Esophagus squamous epithelium (tissue), 5 donors: ENCODE measurements at places on chromosomes 16 and 17.

DNA sequence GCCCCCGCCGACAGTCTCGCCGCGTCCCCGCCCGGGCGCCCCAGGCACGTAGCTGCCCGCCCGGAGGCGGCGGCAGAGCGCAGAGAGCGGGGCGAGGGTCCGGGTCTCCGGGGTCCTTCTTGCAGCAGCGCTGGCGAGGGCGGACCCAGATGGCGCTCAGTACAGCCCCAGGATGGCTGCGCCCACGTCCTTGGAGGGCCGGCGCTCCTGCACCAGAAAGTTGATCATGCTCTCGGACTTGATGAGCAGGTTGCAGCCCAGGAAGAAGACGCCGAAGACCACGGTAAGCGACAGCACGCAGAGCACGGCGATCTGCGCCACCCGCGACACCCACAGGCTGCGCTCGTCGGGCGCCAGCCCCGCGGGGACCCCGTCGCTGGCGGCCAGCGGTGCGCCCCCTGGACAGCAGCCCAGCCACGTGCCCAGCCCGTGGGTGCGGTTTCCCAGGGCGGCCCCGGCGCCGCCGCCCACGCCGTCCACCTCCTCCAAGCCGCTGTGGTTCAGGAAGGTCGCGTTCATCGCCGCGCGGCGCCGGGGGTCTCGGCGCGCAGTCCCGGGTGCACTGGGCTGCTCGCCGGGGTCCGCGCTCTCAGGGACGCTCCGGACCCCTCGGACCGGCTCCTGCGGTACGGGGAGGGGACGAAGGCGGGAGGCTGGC, 435 bp downstream of the RPRML start:
- DNase-seq, result no peak

DNA sequence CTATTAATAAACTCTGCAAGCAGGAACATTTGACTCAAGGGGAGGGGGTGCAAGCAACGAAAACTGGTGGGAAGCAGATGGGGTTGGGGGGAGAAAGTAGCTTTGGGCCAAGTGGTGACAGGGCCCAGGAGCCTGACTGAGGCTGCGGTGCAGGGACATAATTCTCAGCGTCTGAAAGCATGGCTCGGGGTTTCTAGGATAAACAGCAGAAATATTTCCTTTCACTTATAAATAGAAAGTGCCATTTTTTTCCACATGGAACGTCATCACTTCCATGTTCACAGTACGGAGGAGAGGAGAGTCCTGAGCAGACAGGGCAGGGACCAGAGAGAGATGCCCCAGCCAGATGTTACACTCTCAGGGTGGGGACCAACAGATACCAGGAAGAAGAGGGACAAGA, 197.1 kb downstream of the ZFHX3 start:
- no peak for DNase-seq

DNA sequence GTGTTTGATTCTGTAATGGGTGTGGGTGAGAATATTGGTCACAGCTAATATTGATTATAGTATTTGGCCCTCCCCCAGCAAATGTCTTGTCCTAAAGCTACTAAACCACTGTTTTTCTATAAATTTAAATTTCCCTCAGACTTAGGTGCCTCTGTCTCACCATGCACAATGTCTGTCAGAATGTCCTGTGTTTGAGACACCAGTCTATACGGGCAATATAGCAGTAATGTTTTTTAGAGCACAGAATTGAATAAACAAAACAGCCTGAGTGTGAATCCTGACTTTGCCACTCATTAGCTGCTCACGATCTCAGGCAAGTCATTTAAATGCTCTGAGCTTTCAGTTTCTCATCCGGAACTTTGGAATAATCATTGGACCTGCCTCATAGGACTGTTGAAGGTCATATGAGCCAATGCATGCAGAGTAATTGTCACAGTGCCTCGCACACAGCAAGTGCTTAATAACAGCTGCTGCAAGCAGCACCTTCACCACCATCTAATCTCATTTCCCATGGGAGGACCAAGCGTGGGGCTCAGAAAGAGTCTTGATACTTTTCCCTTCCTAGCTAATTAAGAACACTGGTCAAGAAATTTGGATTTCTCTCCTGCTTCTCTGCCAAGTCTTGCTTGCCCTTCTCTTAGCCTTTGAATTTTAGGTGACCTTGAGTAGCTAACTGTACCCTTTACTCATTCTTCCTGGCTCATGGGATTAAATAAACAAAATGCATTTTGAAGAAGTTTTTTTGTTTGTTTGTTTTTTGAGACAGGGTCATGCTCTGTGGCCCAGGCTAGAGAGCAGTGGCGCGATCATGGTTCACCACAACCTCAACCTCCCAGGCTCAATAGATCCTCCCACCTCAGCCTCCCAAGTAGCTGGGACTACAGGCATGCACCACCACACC, 9.8 kb downstream of the HLF start:
- DNase-seq, result no peak

GRCh38 chr17:1996800-1997288, 28.3 kb downstream of the RTN4RL1 start:
- DNase-seq, result no peak

DNA sequence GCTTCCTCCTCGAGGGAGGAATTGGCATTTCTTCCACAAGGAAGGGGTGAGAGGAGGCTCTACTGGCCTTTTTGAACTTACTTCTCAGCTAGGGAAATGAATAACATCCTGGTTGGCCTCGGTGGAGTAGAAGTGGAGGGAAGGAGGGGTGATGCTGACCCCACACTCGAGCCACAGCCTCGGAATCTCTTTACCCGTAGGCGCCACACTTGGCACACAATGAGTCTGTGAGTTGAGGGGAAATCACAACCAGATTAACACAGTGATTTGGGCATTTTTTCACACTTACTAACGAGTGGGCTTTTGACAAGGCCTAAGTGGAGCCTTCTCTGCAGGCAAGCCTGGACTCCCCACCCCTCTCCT, 47.3 kb upstream of the TBX2 start:
- no peak for DNase-seq

DNA sequence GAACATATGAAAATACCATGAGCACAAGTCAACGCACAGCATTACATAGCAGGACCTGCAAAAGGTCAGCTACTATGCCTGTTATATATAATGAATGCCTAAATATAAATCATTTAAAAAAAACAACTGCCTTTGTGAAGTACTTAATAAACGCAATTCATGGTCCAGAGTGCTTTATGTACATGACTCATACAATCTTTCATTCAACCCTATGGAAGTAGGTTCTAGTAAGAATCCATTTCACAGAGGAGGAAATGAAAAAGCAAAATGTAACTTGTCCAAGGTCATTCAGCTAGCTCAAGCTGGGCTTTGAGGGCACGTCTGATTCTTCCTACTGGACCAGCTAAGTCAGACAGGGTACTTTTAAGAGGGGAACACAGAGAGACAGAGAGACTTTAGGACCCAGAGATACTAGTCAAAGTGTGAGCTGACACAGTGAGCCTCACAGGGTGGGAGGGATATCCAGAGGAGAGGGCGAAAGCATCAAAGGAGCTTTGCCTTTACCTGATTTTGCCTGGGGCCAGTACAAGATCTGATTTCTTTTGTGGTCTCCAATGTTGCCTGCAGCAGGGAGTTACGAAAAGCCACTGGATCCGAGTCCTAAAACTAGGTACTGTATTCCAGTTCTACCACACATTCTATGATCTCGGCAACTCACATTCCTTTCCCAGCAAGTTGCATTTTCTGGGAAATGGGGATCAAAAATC, 83.4 kb upstream of the ZFHX3 start:
- no peak for DNase-seq

GRCh38 chr17:42985225-42985624, 4.9 kb downstream of the RUNDC1 start:
- no peak for DNase-seq

DNA sequence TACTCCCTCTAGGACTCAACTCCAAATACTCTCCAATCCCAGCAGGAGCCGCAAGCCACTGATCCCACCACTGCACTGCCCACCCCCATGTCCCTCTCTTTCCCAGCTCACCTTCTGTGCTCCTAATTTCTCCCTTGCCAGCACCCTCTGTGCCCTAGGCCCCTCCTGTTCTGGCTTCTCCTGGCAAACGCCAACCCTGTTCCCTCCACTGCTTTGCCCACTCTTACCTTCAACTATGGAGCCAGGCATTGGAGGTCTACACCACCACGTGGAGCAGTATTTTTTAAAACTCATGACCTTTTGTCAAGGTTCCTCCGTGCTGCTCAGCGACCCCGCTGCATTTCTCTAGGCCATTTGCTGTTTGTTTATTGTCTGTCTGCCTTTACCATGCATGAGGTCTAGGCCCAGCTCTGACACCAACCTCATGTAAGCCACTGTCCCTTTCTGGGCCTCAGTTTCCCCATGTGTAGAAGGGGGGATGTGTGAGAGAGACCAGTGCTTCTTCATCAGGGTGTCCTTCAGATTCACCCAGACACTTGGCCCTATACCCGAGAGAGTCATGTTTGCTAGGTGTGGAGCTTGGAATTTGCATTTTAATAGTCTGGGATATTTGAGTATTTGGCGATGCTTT, 4.6 kb downstream of the CCDC102A start:
- no peak for DNase-seq

- DNase-seq, result no peak
Observed at GRCh38 chr16:65534121-65534528, 412.3 kb upstream of the CDH11 start.

- no peak for DNase-seq
Observed at GRCh38 chr17:43020030-43020621, 2.1 kb downstream of the VAT1 start.

- DNase-seq, result no peak
Observed at GRCh38 chr16:79181419-79181818, 419.1 kb downstream of the MAF start.

DNA sequence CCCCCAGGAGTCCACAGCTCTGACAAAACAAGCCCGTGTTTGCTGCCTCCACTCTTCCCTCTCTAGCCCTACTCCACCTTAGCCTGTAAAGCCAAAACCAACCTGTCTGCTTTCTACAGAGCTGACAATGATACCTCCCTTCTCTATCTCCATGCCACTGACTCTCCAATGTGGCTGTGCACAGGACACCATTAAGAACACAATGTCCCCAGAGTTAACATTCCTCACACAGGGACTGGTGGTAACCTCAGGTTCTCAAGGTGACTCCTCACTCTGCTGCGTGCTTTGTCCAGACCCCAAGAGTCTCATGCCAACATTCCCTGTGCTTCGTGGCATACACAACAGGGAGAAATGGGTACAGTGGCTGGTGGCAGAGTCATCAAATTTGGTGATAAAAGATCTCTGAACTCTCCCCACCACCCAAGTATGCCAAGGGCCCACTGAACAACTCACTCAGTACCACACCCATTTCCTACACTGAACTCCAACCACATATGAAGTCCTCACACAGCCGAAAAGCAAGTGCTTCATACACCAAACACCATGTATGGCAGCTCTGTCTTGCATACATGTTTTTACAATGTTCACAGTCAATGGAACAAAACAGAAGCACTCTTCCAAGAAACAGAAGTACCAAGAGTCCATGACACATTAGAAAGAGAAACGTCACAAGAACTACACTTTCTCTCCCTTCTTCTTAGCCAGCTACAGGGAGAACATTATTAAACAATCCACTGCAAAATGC, 21.1 kb downstream of the CSNK2A2 start:
- DNase-seq, result no peak

DNA sequence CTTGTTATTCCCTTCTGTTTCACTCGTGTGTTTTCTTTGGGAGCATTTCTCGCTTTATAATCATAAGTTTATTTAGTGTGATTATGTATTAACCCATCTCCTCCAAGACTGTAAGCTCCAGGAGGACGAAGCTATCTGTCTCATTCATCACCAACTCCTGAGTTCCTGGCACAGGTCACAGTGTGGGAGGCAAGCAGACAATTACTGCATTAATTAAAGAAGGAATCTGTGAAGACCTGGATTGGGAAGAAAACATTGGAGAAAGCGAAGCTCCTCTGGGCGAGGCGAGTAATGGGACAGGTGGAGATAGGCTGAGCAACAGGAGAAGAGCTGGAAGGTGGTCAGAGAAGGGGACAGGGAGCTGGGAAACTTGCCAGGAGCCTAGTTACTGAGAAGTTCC, 7.8 kb upstream of the CAMKK1 start:
- no peak for DNase-seq

- DNase-seq, result no peak
Observed at GRCh38 chr16:2008631-2009163, 924 bp downstream of the ZNF598 start.

GRCh38 chr16:56941092-56941491, 9.2 kb downstream of the HERPUD1 start:
- no peak for DNase-seq

DNA sequence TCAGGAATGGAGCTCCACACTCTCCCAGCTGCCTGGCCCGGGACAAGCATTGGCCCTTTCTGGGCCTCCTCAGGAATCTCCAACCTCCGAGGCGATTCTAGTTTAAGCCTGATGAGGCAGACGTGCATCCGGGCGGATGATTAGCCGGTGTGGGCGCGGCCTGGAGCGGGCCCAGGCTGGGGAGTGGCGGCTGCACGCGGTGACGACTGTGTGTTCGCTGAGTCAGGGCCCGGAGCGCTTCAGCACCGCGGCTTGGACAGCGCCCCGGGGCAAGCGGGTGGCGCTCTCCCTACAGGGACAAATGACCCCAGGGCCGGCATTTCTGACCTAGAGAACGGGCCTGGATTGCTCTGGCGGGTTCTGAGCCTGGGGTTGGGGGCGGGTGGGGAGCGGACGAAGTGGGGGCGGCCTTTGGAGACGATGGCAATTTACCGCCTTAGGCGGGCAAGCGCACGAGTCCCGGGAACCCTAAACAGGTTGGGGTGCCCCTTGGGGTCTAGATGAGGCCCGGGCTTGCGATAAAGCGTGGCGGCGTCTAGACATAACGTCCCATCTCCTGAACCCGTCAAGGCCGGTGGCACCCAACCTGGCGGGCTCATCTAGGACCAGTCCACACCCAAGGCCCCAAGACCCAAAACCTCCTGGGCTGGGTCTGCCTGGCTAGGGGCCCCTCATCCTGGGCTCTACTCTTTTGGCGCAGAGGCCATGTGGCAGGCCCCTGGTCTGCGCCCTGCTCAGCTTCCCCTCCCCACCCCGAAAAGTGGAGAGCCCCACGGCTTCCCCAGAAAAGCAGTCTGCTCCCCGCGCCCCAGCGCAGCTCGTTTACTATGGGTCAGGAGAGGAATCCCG, 22.3 kb upstream of the ZNHIT3 start:
- no peak for DNase-seq

DNA sequence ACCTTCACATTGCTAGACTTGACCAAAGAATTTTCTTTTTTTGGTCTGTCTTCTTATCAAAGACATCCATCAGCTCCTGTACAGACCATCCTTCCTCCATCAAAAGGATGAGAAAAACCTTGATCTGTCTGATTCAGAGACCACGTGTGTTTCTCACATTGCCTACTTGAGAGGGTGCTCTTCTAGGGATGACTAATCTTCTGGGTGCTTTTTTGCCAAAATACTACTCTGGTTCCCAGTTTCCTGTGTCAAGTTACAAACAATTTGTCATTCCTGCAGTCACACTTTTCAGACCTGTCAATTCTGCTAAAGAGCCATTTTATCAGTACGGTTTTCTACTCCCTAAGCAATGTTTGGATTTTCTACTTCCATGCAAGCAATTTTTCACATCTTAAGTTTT, 492.2 kb downstream of the CDH11 start:
- no peak for DNase-seq

DNA sequence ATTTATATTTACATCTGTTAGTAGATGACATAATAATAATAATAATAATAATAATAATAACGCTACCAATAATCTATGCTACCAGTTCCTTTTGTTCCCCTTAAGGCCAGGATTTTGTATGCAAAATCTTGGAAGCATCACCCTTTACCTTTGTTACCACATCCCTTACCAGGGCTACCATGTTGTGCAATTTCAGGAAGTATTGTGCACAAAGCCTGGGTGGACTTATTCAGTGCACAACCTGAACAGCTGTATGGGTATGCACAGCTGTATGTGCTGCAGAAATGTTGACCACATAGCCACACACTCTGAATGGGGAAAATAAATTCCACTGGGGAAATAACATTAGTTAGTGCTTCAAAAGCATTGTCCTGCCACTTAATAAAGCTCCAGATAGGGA, 19.9 kb upstream of the CALB2 start:
- no peak for DNase-seq

- no peak for DNase-seq
Observed at GRCh38 chr17:58322581-58323185, 5.9 kb downstream of the TSPOAP1 start.
